Spinal cord (tissue), 10 donors: ENCODE measurements at places on chromosomes 12 and 14.

GRCh38 chr14:92412912-92413311, 89.9 kb downstream of the SLC24A4 start:
- H3K27ac ChIP-seq = no peak overlapping the region
- H3K4me3 ChIP-seq = no peak overlapping the region
- no peak for DNase-seq
- H3K27me3 ChIP-seq = no peaks in the 10 kb centered on the region
- no peaks in the 10 kb centered on the region for H3K36me3 ChIP-seq

GRCh38 chr14:100065942-100066574, 836 bp downstream of the EVL start:
- peaks cover 11% of the 10 kb centered on the region for H3K4me1 ChIP-seq
- H3K27ac ChIP-seq = no peak overlapping the region
- no peaks in the 10 kb centered on the region for H3K36me3 ChIP-seq
- no peak overlapping the region for H3K4me3 ChIP-seq

DNA sequence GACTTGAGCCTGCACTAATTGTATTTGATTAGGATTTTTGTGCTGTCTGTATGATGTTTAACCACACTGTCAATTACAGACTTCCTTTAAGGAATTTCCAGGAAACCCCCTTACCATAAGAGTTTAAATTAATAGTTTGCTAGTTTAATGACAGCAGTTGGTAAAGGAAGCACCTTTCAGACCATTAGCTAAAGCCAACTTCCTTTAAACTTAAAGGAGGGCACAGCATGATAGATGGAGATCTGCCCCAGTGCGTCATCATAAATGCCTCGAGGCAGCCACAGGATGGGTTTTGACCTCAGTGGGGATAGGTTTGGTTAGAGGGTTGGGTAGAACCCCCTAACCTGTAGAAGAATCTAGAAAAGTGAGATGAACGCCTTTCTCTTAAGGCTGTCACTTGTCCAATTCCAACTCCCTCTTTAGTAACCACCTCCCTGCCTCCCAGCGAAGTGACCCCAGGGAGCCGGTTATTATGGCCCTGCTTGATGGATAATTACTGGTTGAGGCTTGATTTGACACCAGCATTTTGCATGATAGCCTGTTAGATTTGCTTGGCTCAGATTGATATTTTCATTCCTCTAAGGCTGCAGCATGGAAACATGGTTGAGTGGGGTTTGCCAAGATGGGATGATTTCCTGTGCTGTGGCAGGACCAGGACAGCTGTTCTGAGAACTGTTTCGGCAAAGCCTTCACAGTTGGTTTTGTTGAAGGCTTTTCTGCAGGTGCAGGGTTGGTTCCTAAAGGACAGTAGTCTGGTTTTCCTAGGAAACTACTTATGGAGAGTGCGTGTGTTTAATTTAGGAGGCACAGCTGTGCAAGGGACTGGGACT, 62.7 kb downstream of the CHST11 start:
- H3K4me1 ChIP-seq = peaks cover 3% of the 10 kb centered on the region
- no peak overlapping the region for H3K27ac ChIP-seq
- H3K4me3 ChIP-seq = no peak overlapping the region
- no peaks in the 10 kb centered on the region for H3K27me3 ChIP-seq
- no peak for DNase-seq

DNA sequence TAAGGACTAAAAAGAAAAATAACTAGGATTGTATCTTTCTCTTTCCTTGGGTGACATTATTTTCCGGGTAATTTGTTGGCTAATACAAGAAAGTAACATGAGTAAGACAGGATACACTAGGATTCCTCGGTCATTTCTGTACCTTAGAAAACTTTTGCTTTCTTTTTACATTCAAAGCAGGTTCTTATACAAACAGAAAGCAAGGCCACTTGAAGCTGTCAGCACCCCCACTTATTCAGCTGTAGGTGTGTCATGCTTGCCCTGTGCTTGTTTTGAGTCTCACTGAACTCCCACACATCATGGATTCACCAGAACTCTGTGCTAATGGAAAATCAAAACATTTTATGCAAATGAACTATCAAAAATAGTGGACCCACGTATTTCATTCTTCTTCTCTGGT, 266.8 kb upstream of the CLEC14A start:
- H3K4me1 ChIP-seq = no peaks in the 10 kb centered on the region
- no peak overlapping the region for H3K4me3 ChIP-seq
- no peaks in the 10 kb centered on the region for H3K36me3 ChIP-seq
- no peaks in the 10 kb centered on the region for H3K27me3 ChIP-seq

DNA sequence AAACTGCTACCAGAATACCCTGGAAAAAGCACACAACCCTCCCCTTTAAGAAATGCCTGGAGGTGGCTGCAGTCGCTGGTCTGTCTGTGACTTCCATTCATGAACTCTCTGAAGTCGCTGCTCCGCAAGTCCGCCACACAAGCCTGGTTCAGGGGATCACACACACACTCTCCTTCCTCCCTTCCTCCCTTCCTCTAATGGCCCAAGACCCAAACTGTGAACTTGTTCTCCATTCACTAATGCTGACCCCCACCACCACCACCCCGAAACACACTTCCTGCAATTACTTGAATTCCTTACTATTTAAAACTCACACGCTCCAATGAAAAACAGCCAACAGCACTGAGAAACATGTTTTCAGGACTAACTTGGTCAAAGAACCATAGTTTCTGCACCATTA, 1.0 kb upstream of the LMO3 start:
- H3K36me3 ChIP-seq = no peaks in the 10 kb centered on the region
- no peak for DNase-seq
- peak overlapping the region; percentile 67 for H3K4me3 ChIP-seq
- no peaks in the 10 kb centered on the region for H3K27me3 ChIP-seq
- peaks cover 10% of the 10 kb centered on the region for H3K4me1 ChIP-seq

DNA sequence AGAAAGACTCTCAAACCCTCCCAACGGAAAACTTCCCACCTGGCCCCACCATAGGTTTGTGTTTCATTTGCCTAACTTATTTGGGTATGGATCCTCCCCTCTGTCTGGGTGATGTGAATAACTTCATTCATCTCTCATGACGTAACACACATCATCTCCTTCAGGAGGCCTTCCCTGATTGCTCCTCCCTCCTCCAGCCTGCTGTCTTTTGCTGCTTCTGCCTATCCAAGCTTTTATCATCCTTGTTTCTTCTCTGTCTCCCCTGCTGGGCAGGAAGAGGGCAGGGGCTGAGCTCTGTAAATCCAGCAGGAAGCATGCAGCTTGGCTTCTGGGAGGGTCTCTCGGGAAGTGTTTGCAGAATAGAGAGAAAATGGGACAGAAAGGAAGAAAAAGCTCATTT, 766.0 kb upstream of the TBX3 start:
- no peaks in the 10 kb centered on the region for H3K36me3 ChIP-seq
- no peak overlapping the region for H3K27ac ChIP-seq
- peaks cover 11% of the 10 kb centered on the region for H3K4me1 ChIP-seq
- H3K4me3 ChIP-seq = no peak overlapping the region
- peaks cover 4% of the 10 kb centered on the region for H3K27me3 ChIP-seq

DNA sequence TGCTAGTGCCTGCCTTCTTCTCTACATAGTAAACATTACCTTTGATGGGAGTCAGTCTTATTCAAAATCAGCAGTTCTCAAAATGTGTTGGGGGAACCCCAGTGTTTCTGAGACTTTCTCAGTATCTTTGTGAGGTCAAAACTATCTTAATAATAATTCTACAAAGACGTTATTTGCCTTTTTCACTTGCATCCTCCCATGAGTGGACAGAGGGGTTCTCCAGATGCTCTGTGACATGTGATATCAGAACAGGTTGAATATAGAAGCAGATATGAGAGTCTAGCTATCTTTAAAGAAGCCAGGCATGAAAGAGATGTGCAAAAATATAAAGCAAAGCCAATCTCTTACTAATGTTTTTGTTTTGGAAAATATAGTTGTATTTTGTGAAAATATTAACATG, 144.7 kb downstream of the KTN1 start:
- H3K4me1 ChIP-seq = no peaks in the 10 kb centered on the region
- H3K4me3 ChIP-seq = no peak overlapping the region
- no peaks in the 10 kb centered on the region for H3K27me3 ChIP-seq
- no peak overlapping the region for H3K27ac ChIP-seq

DNA sequence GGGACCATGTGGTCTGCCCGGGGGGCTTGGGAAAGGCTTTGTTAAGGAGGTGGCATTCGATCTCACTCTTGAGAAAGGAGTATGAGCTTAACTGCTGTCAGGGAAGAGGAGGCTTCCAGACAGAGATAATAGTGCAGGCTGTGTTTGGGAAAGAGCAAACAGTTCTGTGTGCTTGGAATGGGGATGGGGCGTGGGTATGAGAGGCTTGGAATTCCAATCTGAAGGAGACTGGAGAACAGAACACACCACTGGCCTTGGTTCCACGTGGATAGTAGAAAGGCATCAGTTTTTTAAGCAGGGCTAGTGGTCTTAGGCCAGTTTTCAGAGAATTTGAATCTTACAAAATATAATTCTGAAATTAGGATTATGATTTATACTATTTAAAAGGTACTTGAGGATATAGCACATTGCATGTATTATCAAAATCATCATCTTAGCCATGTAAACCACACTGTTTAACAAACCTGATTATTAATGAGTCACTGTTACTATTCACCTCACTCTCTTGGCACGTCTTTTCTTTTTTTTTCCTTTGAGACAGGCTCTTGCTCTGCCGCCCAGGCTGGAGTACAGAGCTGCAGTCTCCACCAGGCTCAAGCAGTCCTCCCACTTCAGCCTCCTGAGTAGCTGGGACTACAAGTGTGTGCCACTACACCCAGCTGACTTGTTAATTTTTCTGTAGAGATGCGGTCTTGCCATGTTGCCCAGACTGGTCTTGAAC, 38.5 kb upstream of the KCNK13 start:
- no peak overlapping the region for H3K27ac ChIP-seq
- H3K27me3 ChIP-seq = no peaks in the 10 kb centered on the region
- no peak for DNase-seq
- H3K4me3 ChIP-seq = no peak overlapping the region

DNA sequence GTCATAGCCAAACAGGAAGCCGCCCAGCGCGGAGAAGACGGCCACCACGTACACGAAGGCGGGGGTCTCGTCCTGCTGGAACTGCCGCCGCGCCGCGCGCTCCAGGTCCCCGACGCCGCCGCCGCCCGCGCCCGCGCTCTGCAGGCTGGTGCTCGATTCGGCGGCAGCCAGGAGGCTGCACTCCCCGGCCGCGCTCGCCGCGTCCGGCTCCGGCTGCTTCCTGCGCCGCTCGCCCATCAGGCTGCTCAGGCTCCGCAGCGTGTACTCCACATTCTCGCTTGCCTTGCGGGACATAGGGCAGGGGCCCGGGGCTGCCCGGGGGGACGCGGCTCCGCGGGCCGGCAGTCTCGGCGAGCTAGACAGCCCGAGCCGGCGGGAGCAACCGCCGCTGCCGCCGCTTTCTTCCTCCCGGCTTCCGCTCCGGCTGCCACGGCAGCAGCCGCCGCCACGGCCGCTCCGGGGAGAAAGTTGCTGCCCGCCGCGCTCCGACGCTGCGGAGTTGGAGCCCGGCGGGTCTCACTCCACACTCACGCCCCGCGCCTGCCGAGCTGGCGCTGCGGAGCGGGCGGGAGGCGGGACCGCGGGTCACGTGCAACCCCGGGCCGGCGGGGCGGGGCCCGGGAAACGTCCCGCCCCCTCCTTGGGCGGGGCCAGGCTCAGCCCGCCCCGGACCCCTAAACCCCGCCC, at the start of gene SLC2A13:
SLC2A13 (minus strand) TSS at position 567 of the 687 bp plus-strand sequence; CDS start at position 294, 273 bp downstream.
- no peaks in the 10 kb centered on the region for H3K36me3 ChIP-seq
- no peaks in the 10 kb centered on the region for H3K27me3 ChIP-seq
- peaks cover 9% of the 10 kb centered on the region for H3K4me1 ChIP-seq

GRCh38 chr14:52117111-52117832, 48.4 kb upstream of the NID2 start:
- H3K27me3 ChIP-seq = no peaks in the 10 kb centered on the region
- H3K4me1 ChIP-seq = peaks cover 3% of the 10 kb centered on the region
- H3K27ac ChIP-seq = peak overlapping the region; percentile 94
- no peak for DNase-seq
- no peak overlapping the region for H3K4me3 ChIP-seq
- H3K36me3 ChIP-seq = no peaks in the 10 kb centered on the region

DNA sequence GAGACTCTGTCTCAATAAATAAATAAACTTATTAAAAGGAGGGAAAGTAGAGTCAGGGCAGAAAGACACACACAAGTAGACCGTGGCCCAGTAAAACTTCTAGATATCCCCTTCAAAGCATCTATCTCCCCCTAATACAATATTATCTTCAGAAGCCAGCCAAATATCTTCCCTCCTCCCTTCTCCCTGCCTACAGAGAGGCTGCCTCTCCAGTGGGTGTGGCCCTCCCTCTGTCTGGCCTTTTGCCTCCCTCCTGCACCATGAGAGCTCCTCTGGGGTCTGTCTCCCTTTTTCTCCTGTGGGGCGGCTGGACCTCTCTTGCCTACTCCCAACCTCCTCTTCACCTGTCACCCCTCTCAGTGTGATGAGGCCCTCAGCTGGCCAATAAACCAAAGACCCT, 139.2 kb downstream of the EGLN3 start:
- no peak overlapping the region for H3K27ac ChIP-seq
- no peaks in the 10 kb centered on the region for H3K27me3 ChIP-seq
- DNase-seq = no peak
- H3K4me1 ChIP-seq = no peaks in the 10 kb centered on the region
- H3K4me3 ChIP-seq = no peak overlapping the region

GRCh38 chr14:81007131-81007530, 51.7 kb downstream of the TSHR start:
- DNase-seq = no peak
- H3K36me3 ChIP-seq = no peaks in the 10 kb centered on the region

DNA sequence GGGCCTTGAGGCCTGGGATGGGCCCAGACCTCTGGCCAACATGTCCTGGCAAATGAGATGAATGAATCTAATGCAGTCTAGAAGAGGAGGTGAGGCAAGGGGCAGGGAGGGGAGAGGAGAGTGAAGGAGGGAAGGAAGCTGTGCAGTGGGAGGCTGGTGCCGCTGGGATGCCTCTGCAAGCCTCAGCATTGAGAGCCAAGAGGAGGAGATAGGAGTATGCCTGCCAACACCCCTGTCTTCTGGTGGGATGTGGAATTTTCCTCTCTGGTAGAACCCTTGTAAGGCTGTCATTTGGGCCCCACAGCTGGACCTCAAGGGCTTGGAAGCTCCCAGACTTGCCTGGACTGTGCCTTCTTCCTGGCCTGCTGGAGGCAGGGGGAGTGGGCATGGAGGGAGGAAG, 21.9 kb downstream of the KRT80 start:
- H3K4me1 ChIP-seq = no peaks in the 10 kb centered on the region
- peaks cover 3% of the 10 kb centered on the region for H3K36me3 ChIP-seq
- DNase-seq = no peak

DNA sequence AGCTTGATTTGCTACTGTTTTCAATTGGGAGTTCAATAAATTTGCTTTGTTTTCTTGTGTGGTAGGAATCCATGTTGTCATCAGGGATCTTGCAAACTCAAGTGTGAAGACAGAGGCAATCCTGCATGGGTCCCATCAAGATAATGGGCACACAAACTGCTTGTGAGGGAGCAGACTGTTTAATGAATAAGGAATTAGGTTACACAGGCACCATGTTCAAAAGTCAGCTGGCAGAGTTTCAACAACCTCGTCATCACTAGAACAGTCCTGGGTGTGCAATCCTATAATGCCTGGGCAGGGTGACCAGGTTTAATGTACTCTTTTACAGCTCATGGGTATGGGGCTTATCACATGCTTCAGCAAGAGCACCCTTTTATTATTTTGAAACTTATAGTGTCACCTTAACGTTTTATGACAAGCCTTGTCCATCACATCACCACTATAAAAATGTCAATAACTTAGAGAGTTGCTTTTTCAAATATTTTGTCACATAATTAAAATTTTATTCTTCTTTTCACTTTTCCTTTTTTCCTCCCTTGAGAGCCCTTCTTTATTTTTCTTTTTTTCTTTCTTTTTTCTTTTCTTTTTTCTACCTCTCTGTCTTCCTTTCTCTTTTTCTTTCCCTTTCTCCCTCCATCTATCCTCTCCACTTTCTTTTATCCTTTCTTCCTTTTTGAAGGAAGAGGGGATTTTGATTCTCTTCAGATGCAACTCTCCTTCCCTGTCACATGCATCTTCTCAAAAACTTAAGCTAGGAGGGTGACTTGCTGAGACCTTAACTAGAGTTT, 252.2 kb upstream of the ATP2B1 start:
- H3K36me3 ChIP-seq = no peaks in the 10 kb centered on the region
- DNase-seq = no peak
- no peaks in the 10 kb centered on the region for H3K27me3 ChIP-seq
- H3K27ac ChIP-seq = no peak overlapping the region
